Stimulated activated naive CD4-positive, alpha-beta T cell treated with Interleukin-2 at 50 U/mL for 16 hours (primary cell): ENCODE measurements at places on chromosomes 11 and 22.

- DNase-seq = no peak
Observed at GRCh38 chr11:39971938-39972337, 1487.5 kb downstream of the LRRC4C start.

GRCh38 chr11:66784575-66784974 is 55.6 kb upstream of the SPTBN2 start:
- DNase-seq = no peak

DNA sequence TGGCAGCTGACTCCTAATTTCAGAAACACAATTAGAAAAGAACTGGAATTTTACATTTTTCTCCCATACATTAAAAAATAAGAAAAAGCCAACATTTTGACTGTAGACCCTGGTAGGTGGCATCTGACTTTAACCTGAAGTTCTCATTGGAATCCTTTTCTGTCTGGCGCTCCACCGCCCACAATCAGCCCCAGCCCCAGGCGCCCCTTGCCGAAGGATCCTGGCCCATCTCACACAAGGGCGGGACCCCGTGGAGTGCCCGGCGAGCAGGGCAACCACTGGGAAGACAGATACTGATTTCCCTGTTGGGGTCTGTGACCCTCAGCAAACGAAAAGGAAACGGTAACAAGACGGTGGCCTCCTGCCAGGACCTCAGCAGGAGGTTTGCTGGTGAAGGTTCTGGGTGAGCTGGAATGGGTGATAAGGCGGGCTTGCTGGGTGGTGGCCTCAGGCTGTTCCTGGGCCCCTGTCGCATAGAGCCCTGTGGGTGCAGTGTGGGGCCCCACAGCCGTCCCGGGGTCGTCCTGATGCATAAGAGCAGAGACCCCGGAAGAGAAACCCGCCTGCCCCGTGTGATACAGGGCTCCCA is 15.7 kb downstream of the TSPO start:
- no peak for DNase-seq

DNA sequence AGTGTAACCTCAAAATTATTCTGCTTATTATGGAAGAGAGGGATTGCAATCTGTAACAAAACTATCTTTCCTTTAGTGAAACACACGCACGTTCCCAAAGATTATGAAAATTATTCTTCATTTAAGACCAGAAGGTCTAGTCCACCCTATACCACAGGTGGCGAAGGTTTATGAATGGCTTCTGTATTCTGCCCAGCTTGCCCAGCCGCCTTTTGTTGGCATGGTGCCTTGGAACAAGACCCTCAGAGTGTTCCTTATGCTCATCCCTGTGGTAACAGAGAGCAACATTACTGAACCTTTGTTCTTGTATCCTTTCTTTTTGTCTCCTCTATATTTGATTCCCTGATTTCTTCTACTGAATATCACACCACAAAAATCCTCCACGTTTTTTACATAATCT is 116.4 kb downstream of the FAR1 start:
- DNase-seq = no peak

DNA sequence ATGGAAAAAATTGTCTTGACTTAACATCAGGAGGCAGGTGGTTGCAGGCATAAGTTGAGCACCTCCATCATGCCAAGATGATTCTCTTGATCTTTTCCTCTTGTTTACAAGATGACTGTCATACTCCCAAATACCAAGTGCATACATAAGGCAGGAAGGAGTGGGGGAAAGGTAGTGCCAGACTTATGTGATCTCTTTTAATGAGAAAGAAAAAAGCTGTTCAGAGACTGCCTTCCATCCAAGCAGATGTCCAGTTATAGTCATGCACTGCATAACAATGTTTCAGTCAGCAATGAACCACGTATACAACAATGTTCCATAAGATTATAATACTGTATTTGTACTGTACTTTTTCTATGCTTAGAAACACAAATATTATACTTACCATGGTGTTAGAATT is 135.7 kb downstream of the EHF start:
- DNase-seq = no peak

DNA sequence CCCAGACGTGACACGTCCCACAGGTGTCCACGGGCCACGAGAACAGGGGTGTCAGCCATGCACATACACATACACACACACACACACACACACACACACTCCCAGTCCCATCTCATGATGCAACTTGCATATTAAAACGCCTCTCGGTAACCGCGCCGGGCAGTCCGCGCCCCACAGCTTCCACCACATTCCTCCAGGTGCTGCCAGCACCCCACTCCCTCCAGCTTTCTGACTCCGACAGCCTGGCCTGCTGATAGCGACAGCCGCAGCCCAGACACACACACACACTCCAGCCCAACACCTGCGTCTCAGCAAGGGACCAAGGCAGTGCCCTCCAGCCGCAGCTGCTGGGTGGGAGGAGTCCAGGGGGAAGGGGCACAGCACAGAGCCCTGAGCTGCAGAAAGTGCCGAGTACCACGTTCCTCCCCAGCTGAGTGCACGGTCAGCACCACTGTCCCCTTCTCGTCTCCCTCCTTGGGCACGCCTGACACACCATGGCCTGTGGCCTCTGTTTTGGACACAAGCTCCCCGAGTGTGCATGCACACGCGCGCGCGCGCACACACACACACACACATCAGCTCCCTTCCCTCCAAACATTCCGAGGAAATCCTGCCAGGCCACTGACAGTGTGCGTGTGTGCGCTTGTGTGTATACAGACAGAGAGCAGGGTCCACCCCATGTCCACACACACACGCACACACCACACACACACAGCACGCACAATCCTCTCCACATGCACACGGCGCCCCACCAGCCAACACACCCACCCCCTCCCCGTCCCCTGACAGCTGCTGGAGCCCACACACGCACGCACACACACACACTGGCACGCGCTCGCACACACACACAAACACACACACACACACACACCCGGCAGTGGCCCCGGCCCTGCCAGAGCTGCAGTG is 1.2 kb downstream of the ELFN2 start:
- no peak for DNase-seq

DNA sequence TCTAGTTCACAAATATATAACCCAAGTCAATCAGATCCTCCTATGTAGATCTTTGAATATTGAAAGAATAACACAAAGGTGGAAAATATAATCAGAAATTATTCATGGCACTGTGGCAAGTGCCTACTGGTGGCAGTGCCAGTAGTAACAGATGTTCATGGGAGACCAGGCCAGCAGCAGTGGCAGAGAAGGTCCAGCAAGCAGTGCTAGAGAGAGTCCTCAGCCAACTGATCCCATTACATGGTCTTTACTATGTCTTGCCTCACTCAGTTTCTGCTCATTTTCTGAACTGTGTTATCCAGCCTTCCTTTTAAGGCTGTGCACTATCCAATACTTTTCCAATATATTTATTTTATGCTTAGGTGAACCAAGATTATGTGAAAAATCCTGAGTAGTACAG is 124.9 kb downstream of the MRTFA start:
- DNase-seq = no peak

- no peak for DNase-seq
Observed at GRCh38 chr22:24066865-24067264, 55.8 kb downstream of the CABIN1 start.

GRCh38 chr11:70490208-70490607 is 91.9 kb downstream of the CTTN start:
- DNase-seq = no peak

GRCh38 chr11:95289378-95290101 is 58.5 kb upstream of the SESN3 start:
- no peak for DNase-seq

DNA sequence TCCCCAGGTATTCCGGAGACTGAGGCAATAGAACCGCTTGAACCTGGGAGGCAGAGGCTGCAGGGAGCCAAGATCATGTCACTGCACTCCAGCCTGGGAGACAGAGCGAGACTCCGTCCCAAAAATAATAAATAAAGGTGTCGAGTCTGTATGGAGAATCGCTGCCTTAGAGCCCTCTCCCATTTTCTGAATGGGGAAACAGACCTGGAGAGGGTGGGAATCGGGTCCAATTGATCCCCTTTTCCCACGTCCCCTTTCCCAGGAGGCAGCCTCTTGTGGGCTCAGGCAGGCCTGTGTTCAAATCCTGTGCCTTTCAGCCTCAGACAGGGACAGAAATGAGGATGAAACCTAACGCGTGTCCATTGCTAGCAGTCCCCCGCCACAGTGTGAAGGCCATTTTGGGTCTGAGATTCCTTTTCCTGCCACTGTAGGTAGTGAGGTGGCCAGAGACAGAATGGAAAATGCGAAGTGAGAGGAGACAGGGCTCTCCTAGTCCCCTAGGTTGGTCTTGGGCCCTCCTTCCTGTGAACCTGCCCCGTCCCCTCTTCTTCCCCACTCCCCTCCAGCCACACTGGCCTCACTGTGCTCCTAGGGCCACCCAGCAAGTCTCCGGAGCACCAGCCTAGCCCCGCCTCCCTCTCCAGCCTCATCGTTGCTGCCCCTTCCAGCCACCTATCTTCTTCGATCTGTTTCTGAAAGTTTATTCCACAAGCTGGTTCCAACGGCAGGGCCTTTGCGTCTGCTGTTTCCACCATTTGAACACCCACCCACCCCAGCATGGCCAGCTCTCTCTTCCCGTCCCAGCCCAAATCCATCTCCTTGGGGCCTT is 2.7 kb upstream of the POLDIP3 start:
- no peak for DNase-seq

DNA sequence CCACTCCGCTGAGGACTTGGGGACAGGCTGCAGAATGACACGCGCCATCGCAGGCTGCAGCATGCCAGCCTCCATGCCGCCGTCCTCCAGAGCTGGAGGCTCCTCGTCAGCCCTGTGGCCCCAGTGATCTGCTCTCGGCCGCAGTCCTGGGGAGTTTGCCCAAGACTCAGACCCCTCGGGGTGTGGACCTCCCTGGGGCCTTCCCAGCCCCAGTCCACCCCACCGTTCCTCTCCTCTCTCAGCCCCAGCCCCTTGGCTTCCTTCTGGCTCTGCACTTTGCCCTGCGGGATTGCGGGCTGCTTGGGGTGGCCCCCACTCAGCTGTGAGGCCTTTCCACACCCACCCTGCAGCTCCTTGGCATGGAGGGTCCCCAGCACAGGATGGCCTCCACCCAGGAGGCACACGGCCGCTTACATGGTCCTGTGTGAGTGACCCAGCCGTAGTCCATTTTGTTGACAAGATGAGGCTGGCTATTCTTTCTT is 414.9 kb downstream of the TBC1D22A start:
- no peak for DNase-seq

DNA sequence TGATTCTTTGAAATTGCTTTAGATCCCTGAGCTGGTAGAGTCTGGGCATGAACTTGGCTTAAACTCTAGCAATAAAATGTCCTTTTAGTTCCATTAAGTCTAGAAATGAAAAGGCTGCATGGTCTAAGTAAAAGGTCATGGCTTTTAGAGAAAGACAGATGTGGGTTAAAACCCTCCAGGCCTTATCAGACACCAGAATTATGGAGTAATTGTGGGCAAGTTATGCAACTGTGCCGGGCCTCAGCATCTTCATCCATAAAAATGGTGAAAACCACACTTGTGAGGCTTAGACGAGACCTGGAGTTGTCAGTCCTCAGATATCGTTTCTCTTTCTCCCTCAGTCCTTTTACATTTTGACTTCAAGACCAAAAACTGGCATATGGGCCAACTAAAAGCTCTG is 597.9 kb upstream of the KIRREL3 start:
- no peak for DNase-seq

DNA sequence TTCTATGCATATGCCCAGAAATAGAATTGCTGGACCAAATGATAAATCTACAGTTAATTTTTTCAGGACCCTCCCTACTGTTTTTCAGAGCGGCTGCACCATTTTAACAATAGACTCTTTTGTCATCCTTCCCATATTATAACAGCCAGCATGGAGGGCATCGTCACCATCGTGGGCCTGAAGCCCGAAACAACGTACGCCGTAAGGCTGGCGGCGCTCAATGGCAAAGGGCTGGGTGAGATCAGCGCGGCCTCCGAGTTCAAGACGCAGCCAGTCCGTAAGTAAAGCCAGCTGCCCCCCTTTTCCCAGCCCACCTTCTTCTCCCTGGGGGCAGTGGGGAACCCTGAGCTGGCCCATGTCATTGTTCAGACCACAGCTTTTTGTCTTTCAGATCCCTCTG is 79.5 kb upstream of the TTC12 start:
- no peak for DNase-seq

GRCh38 chr11:131546218-131546895 is 175.9 kb downstream of the NTM start:
- DNase-seq = no peak

DNA sequence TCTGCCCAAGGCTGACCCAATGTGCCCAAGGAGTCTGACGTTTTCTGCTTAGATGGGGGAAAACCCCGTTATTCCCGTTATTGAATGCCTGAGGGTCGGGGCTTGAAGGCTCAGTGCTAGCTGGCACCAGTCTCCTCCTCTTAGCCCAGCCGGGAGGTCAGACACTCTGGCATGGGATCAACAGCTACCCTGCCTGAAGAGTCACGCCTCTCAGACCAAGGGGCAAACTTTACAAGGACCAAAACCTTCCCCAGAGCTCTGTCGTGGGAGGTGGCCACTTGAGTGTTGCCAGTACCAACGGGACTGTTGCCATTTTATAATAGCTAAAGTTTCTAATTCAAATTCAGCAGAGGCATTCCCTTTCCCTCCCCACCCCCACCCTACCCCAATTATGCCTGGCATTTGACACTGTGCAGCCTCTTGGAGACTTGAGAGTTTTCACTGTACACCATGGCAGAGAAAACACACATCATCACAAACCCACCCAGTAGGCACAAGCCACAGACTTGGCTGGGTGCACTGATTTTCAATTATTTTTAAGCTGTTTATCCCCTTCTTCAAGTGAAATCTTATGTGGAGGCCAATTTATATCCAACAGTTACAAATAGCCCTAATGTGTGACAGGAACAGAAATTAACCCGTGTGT is 137.5 kb upstream of the SYT13 start:
- no peak for DNase-seq

DNA sequence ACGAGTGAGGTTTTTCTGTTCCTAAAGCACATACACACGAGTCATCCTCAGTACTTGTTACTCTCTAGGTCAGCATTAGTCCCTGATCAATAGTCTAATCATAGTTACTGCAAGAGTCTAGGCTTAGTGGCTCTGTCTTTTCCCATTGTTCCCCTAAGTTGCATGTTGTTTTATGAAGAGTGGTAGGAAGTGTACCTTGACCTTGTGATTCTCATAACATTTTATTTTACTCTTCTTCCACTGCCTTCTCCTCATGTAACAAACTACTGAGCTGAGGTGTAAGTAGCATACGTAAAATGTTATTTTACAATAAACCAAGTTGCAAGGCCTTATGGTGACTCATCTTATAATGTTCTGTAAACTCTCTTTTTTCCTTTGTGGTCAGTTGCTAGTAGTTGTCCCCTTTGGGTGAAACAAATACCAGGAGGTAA is 15.0 kb downstream of the METTL15 start:
- no peak for DNase-seq
